Adrenal gland (tissue), 19 donors: ENCODE measurements at places on chromosomes 13 and 19.
A peak's percentile ranks its signal among the peaks of the same experiment; 100 is the strongest.

GRCh38 chr13:36536546-36536945 lies 104.3 kb downstream of the CCNA1 start:
- no peak for DNase-seq

GRCh38 chr19:55113570-55114039 lies 3.8 kb downstream of the PPP1R12C start:
- peak; percentile 75 for DNase-seq

DNA sequence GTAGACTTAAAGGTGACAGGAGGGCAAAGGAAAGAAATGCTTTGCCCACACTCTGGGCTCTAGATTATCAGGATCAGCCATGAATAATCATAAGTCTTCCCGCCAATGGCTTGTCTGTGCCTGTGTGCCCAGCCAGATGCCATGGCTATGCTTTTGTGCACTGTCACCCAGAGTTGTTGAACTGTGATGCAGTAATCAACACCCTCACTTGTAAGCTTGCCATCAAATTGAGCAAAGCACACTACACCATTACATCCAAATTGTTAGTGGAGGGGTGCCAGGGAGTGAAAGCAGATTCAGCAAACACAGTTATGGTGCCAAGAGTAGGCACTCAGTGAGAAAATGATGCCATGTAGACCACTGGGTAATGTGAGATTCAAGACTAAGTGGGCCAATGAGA lies 845.3 kb upstream of the MIR17HG start:
- no peak for DNase-seq

- DNase-seq, result peak; percentile 32
Measured at GRCh38 chr13:75636436-75637180, 478 bp downstream of the LMO7 start.

GRCh38 chr19:30328096-30328495 lies 44.1 kb upstream of the ZNF536 start:
- DNase-seq, result no peak

- DNase-seq, result no peak
Measured at GRCh38 chr19:30577551-30578105, 205.4 kb downstream of the ZNF536 start.

DNA sequence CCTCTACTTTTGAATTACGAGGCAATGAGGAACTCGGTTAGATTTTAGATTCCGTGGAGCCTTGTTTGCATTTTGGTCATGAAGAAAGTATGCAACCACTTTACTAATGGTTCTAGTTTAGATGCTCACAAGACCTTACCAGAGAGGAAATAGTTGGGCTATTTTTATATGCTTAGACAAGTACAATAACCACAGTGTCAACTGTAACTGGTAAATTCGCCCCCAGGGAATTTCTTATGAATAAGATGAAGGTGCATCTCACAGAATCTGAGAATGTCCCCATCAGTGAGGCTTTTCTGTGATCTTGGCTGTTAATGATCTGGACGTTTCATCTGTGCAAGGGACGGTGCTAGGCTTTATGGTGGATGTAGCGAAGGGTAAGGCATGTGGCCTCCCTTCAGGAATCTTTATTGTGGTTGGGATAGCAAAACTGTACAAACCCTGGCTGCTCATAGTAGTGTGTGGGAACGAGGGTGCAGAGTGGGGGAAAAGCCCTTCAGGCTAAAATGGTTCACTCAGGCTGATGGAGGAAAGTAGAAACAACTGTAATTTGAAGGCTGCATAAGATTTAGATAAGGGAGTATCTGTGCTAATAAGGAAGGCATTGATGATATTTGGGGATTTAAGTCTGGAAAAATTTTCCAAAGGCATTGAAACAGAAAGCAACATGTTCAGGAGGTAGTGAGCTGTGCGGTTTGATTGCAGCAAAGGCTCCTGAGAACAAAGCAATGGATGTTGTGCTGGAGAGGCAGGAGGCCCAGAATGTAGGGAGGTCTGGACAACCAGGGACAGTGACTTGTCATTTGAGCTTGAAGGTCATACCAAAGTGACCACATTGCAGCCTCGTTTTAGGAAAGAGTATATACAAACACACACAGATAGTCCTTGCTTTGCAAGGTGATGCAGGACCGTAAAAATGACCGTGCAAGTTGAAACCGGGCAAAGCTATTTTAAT lies 28.4 kb downstream of the UBAC2 start:
- no peak for DNase-seq

DNA sequence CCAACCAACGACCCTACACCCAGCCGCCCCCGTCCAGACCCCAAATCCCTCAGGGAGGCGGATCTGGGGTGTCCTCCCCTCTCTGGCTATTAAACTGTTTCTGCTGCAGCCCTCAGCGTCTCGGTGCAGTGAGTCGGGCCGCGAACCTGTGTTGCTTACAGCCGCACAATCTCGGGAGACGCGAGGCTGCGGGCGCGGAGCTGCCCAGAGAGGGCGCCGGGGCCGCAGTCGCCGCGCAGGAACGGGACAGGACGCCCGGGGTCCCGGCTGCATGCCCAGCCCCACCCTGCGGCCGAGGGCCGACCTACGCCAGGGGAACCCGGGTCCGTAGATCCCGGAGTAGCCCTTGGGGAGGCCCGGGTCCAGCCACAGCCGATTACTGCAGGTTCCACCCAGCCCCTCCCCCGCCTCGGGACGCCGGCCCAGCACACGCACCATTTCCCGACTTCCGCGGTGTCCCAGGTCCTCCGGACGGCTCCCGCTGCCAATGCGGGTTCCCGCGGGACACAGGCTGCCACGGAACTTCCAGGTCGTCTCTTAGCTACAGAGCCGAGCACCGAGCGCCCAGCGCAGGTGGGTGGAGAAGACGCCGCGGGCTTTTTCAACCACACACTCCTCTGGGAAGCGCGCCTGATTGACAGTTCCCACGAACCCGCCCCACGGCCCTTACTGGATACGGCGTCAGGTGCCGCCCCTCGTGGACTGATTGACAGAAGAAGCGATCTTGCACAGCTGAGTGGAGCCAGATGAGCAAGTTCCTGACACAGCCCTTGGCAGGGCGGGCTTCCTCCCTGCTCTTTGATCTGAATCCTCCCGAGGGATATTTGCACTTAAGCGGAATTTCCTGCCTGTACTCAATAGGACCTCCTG lies at the start of gene ZNF799:
TSS of gene ZNF799 (minus strand) at position 639 of the 870 bp plus-strand sequence. CDS start at position 438, 201 bp downstream.
- peak; percentile 99 for DNase-seq

GRCh38 chr19:401866-402511 lies 7.0 kb downstream of the C2CD4C start:
- no peak for DNase-seq

- DNase-seq, result no peak
Measured at GRCh38 chr13:93687261-93687660, 460.7 kb downstream of the GPC6 start.

DNA sequence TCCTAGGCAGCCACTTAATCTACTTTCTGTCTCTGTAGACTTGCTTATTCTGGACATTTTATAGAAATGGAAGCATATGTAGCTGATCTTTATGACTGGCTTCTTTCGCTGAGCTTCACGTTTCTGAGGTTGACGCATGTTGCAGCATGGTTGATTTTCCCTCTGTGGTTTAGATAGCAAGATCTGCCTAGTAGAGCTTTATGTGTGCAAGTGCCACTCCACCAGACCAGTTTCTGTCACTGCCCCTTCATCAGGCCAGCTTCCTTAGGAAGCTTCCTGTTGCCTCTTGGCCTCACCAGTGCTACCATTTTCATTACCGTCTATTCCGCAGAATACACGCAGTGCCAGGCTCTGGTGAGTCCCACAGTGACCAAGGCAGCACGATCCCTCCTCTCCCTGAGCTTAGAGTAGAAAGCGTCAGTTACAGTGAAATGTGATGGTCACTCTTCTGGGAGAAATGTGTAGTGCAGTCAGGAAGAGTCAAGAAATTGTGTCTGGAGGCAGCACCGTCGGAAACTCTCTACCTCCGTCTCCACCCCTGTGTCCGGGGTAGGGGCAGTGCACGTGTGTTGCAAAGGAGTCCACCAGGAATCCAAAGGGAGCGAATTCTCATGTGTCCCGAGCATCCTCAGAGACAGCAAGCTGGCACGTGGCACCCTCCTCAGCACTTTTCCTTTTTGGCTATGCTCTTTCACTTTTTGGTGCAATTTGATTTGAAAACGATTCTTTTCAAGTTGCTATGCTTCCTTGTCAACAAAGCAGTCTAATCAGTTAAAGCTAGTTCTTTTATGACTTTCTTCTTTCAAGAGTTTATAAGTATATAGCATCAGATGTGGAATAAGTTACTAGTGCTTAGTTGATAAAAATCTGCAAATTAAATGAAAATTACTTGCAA lies 45.4 kb upstream of the GPR183 start:
- DNase-seq, result no peak

DNA sequence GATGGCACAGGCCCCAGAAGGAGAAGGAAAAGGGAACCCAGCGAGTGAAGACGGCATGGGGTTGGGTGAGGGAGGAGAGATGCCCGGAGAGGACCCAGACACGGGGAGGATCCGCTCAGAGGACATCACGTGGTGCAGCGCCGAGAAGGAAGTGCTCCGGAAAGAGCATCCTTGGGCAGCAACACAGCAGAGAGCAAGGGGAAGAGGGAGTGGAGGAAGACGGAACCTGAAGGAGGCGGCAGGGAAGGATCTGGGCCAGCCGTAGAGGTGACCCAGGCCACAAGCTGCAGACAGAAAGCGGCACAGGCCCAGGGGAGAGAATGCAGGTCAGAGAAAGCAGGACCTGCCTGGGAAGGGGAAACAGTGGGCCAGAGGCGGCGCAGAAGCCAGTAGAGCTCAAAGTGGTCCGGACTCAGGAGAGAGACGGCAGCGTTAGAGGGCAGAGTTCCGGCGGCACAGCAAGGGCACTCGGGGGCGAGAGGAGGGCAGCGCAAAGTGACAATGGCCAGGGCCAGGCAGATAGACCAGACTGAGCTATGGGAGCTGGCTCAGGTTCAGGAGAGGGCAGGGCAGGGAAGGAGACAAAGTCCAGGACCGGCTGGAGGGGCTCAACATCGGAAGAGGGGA lies 1.1 kb downstream of the PPP1R12C start:
- DNase-seq, result peak; percentile 78

GRCh38 chr19:17049711-17050280 lies 23.2 kb upstream of the CPAMD8 start:
- no peak for DNase-seq

DNA sequence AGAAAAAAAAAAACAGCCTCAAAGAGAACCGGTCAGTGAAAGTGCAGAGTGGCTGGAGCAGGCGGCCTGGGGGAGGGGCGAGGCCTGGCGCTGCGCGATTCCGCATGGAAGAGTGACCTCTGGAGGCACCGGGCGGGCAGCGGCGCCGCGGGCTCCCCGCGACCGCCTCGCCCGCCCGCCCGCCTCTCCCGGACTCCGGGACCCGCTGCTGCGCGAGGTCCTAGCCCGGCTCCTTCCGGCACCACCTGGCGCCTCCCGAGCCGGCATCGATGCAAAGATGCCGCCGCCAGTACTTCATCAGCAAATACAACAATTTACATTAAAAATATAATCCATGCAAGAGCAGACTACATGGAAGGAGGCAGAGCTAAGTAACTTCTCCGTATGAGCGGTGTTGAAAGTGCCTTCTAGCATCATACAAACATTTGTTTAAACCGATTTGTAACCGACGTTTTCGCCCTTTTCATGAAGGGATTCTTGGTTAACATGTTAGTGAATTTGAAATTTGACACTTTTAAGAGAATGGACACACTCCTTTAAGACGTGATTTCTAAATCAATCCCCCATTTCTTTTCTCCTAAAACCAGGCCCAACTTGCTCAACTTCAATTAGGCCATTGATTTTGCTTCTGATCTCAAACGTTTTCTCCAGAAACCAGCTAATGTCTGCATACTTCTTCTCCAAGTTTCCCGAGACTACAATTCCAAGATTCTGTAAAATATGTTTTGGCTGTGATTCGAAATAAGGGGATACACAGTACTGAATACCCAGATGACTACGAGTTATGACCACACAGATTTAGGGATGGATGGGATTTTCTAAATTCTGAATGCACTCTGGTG lies 2.1 kb downstream of the EFNB2 start:
- peak; percentile 86 for DNase-seq

- DNase-seq, result no peak
Measured at GRCh38 chr13:102536695-102537485, 59.9 kb upstream of the TPP2 start.

- peak; percentile 43 for DNase-seq
Measured at GRCh38 chr13:23570099-23570920, at the start of gene TNFRSF19. Gene TNFRSF19, plus strand, starts transcription at chr13:23570412. Its CDS starts 19,772 bp downstream, at chr13:23590184.

DNA sequence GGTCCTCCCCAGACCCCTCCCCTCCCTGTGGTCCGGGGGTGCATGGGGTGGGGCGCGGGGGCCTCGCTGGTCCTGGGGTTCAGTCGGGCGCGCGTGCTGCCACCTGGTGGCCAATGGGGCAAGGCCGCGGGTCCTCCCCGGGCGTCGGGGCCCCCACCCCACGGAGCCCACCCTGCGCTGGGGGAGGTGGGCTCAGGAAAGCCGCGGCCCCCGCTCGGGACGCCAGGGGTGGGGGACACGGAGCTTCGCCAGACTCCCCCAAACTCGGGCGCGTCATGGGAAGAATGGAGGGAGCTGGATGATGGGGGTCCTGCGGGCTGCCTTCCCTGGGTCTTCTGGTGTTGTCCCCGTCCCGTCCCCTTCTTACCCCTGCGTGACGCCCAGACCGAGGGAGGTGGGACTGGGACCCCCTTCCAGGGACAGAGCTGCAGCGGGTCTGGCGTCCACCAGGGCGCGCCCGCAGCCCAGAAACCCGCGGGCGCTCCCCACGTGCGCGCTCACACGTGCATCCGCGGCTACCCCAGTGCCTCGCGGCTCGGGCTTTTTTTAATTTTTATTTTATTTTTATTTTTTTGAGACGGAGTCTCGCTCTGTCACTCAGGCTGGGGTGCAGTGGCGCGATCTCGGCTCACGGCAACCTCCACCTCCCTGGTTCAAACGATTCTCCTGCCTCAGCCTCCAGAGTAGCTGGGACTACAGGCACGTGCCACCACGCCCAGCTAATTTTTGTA lies 19.8 kb upstream of the TCF3 start:
- no peak for DNase-seq

GRCh38 chr19:28737021-28737895 lies 475.7 kb downstream of the UQCRFS1 start:
- no peak for DNase-seq

DNA sequence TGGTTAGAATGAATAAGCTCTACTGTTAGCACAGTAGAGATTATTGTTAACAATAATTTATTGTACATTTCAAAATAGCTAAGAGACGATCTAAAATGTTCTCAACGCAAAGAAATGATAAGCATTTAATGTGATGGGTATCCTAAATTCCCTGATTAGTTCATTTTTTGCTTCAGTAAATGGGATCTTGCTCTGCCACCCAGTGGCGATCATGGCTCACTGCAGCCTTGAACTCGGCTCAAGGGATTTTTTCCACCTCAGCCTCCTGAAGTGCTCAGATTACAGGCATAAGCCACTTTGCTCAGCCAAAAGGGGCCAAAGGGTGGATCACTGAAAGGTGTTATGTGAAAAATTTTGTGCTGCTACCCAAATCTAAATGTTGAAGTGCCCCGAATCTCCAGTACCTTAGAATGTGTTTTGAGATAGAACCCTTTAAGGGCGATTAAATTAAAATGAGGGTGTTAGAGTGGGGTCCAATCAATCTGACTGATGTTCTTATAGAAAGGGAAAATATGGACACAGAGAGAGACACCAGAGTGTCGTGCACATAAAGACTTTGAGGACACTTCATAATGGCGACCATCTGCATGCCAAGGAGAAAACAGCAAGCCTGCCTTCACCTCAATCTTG lies 31.5 kb upstream of the ZNF766 start:
- peak; percentile 71 for DNase-seq
